ENCODE measurements at places on chromosomes 11 and 22.

GRCh38 chr11:83192606-83193245 is 786 bp upstream of the ANKRD42 start:
- DNase-seq: no peak

GRCh38 chr11:129455756-129456655 is 80.4 kb downstream of the BARX2 start:
- no peak for DNase-seq

GRCh38 chr11:86265194-86265593 is 20.6 kb downstream of the EED start:
- no peak for DNase-seq

GRCh38 chr22:21101877-21102638 is 56.3 kb downstream of the LRRC74B start:
- no peak for DNase-seq

DNA sequence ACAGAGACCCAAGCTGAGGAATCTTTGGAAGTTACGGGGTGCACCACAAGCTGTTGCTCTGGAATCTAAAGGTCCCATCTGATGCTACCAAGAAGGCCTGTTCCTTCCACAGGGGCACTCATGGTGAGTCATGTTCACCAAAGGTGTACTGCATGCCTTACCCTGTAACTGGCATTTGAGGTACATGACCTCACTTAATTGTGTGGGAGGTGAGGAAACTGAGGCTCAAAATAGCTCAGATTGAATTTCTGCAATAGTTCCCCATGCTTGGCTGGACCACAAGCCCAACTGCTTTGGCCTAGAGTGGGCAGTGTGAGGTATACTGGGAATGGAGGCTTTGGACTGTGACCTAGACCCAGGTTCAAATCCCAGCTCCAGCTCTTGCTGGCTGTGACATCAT is 8.2 kb downstream of the MTFP1 start:
- DNase-seq: no peak

DNA sequence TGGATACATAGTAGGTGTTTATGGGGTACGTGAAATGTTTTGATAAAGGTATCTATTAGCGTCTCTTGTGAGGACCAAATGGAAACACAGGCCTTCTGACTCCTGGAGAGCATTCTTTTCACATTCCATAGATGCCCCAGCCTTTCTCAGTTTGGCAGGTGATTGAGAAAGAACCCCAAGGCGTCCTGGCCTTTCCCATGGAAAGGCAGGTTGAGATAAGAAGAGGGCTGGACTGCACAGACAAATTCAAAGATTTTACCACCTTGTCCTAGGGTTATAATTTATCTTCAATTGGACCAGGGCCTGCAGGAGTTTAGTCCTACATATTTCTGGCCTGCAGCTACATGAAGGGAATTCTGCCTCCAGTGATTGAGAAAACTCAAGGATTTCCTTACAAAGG is 661 bp upstream of the OLFML1 start:
- no peak for DNase-seq

DNA sequence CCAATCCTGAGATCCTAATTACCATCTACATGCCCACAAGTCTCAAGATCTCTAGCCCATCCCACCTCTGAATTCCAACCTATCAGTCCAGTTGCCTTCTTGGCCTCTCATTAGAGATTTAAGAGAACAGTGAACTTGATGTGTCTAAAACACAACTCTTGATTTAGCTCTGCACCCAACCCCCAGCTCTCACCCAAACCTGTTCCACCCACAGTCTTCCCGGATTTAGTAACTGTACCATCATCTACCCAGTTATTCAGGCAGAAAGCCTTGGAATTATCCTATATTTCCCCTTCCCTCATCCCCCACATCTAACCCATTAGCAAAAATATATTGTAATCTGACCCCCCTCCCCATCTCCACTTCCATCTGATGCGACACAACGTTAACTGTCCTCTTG is 24.0 kb upstream of the YWHAH start:
- no peak for DNase-seq

- DNase-seq: no peak
These were observed 16.6 kb downstream of the RTN4RL2 start for GRCh38 chr11:57476757-57477506.

- DNase-seq: no peak
These were observed 47.3 kb downstream of the PRDM11 start for GRCh38 chr11:45193695-45194094.

DNA sequence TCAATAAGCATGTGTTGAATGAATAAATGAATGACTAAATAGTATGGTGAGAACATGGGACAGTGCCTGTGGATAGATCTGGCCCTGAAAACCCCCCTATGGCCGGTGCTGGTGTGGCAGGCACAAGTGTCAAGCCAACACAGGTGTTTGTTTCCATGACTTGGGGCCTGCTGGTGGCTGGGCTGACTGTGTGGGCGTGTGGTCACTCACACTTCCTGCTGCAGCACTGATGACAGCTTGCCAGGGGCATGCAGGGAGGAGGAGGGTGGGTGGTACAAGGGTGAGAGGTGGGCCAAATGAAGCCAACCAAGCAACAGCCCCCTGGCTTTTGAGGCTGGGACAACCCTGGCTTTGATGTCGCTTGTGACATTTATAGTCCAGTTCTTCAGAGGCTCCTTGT is 30.3 kb upstream of the ABCC8 start:
- DNase-seq: no peak

- DNase-seq: no peak
These were observed 4.8 kb upstream of the CHKB start for GRCh38 chr22:50587407-50587806.

DNA sequence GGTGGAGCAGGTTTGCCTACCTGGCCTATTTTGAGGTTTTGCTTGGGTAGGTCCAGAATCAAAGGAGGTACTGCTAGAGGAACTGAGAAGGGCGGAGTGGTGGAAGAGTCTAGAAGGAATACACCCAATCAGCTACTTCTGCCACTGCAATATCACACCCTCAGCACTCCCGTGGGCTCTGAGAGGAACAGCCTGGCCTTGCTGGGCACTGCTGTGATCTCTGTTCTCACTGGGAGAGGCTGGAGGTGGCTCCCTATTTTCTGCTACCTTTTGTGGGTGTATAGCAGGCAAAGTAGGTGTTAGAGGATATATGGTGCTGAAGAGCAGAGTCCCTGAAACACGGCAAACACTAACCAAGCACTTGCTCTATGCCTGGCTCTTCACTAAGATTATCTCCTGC is 25.0 kb upstream of the IGSF22 start:
- DNase-seq: no peak

DNA sequence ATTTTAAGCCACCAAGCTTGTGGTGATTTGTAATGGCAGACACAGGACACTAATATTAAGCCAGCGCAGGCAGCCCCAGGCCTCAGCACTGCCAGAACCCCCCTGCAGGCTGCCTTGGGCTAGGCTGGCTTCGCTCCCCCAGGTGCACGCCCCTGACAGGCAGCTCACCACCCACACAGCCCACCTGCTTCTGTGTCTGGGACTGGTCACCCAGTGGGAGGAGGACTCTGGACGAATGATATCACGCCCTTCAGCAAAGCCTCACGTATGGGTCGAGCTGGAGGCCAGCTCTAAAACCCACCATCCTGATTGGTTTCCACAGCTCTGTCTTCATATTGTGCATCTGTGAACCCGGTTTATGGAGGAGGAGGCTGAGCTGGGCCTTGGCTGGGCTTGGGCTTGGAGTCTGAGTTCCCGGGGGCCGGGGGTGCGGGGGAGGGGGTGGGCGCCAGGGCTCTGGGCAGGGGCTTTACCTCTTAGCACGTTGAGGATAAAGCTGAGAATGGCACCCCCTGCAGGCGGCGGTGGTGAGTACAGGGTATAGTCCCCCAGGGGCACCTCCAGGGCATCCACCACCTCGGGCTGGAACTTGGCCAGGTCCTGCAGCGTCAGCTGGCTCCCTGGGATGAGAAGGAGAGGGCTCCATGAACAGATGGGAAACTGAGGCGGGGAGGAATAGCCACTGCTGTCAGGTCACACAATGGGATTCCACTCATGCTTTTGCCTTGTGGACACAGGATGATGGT is 13.8 kb downstream of the GGT5 start:
- no peak for DNase-seq

- DNase-seq: no peak
These were observed 13.8 kb upstream of the TUBA8 start for GRCh38 chr22:18096823-18097222.

GRCh38 chr11:102148059-102148458 is 37.8 kb downstream of the YAP1 start:
- no peak for DNase-seq

DNA sequence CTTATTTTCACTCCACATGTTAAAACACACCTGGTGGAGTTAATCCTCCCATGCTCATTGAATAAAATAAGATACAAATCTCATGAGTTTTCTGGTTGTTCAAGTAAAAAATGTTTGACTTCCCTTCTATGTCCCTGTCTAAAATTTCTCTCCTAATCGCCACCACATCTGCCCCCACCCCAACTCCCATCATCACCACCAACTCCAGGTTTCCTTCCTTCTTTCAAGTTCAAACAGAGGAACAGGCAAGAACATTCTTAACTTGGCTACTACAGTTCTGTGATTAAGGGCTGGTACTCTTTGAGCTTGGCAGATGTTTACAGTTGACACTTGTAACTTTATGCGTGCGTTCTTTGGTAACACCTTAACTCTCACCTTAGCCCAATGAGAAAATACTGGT is 9.1 kb upstream of the PSMA1 start:
- DNase-seq: no peak

- no peak for DNase-seq
These were observed 13.5 kb upstream of the CASTOR1 start for GRCh38 chr22:30302810-30303138.

DNA sequence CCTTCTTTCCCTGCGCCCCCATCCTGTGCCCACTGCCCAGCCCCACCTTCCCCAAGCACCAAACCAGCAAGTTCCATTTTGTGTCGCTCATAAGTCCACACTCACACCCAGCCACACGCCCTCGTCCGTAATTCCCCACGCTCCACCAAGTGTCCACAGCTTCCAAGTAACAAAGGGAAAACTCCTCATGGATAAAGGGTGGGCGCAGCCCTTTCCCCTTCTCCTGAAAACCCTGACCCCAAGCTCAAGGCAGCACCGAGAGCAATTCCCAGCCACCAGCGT is 458 bp downstream of the FXYD6 start:
- no peak for DNase-seq

DNA sequence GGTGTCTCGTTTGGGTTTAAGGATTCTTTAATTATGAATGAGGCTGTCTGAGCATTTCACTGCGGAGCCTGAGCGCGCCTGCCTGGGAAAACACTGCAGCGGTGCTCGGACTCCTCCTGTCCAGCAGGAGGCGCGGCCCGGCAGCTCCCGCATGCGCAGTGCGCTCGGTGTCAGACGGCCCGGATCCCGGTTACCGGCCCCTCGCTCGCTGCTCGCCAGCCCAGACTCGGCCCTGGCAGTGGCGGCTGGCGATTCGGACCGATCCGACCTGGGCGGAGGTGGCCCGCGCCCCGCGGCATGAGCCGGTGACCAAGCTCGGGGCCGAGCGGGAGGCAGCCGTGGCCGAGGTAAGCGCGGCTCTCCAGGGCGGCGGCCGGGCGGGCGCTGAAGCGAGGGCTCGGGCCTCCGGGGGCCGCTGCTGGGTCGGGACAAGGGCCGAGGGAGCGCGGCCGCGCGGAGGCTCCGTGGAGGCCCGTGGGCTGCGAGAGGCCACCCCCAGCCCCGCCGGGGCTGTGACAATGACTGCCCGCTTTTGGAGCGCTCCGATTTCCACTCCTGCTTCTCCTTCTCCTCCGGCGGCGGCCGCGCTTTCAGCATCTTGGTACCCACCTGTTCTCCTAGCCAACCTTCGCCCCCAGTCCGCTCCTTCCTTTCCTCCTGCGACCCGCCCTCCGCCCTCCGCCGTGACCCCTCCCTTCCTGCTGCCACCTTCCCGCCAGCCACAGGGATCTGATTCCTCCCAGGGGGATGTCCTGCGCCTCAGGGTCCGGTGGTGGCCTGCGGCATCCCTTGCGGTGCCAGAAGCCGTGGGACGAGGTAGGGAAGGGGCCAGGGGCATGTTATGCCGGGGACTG is at the start of gene EXT2:
TSS of gene EXT2 (plus strand) at position 173 of the 854 bp plus-strand sequence. CDS start 12,035 bp downstream, outside the sequence.
- peak; percentile 96 for DNase-seq

- DNase-seq: no peak
These were observed 36.8 kb downstream of the MYH9 start for GRCh38 chr22:36350751-36351594.

DNA sequence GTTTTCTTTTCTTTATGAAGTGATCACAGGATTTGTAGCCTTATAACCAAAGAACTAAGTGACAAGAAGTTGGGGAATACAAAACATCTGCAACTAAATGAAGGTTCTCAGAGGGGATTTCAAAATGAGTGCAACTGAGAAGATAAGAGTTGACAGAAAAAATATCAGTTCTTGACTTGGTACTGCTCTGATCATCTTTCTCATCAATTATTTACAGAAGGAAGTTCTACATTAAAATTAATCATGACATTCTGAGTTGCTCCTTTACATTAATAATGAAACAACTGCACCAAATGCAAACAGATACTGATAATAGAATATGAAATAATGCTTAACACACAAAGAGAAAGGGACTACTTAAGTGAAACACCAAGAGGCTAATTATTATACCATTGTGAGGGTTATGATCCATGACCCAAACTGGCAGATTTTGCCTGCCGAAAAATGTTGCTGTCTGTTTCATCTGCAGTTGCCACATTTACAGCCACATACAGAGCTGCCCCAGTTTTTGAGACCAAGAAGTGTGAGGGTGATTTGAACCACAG is 561.9 kb upstream of the ANO5 start:
- DNase-seq: no peak

DNA sequence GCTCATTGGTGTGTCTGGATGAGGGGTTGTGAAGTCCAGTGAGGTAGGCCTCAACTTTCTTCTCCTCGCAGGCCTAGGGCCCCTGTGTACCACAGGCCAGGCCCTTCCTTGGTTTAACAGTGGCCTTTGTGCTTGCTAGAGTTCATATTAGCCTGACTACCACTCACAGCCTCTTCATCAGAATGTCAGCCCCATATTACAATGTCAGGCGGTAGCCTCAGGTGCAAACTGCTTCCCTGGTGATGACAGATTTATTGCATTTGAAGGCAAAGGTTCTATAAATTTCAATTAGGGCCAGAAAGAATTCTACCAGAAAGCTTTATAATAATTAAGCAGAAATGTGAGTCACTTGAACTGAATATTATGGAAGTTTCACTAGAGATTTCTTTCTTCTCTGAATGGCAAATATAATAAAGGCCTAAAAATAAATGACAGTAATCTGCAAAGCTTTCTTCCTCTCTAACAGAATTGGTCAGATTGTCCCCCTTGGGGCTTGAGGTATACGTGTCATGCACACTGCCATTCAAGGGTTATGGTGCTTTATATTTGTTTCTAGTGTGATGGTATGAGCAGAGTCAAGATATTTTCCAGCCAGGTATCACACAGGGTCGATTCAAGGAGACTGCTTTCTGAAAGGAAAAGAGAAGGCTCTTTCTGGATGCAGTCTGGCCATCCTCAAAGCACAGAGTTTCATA is 210.3 kb downstream of the CWF19L2 start:
- no peak for DNase-seq
